ENCODE measurements at places on chromosomes 7 and 10.

- DNase-seq: no peak
These were observed 2.1 kb upstream of the PALD1 start for GRCh38 chr10:70476249-70477035.

DNA sequence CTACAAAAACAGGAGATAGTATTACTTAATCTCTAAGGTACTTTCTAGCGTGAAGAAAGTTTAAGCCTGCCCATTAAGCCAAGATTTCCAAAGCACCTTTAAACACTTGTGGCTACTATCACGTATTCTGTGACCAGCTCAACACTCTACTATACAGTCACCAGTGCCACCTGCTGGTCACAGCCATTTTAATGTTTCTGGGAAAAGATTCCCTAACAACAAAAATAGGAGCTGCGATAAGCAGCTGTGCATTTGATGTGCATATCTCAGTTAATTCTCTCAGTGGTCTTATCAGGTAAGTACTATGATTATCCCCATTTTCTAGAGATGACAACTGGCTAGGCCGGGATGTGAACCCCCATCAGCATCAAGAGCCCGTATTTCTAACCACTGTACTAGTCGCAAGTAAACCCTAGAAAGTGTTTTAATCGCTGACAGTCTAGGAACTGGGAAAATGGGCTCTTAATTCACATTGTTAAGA, 860 bp downstream of the SEC31B start:
- DNase-seq: peak; percentile 75

DNA sequence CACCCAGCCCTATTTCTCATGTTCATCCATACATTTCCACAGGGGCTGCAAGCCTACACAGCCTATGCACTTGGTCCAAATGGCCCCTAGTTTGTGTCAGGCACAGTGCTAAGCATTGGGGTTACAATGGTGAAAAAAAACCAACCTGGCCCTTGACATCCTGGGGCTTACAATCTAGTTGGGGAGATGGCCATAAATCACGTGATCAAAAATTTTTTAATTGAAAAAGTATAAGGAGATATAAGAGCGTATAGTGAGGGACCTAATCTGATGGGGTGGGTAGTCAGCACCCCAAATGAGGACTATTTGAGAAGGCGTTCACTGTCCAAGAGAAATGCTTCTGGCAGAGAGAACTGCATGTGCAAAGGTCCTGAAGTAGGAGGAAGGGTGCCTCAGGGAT, 5.6 kb upstream of the MTPAP start:
- DNase-seq: no peak

- DNase-seq: no peak
These were observed 54.9 kb downstream of the ITIH5 start for GRCh38 chr10:7611909-7612308.
